ENCODE measurements at places on chromosomes 5 and 9.

GRCh38 chr5:35938568-35939227 is at the start of gene CAPSL:
CAPSL (minus strand) TSS chr5:35938622; CDS start chr5:35921120, 17,502 bp downstream.
- DNase-seq: peak; percentile 70

- no peak for DNase-seq
Observed at GRCh38 chr5:137856201-137856600, 11.5 kb upstream of the MYOT start.

DNA sequence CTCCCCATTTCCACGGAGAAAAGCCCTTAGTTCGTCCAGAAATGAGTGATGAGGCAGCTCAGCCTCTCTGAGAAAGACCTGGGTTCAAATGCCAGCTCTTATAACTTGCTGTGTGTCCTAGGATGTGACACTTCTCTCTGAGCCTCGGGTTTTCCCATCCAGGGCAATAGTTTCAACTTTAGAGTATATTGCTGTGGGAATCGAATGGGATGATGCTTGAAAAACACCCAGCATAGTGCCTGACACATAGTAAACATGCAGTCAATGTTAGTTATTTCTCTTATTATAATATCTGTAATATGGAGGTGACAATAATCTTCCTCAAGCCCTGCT is 430 bp upstream of the MAPKAP1 start:
- no peak for DNase-seq

DNA sequence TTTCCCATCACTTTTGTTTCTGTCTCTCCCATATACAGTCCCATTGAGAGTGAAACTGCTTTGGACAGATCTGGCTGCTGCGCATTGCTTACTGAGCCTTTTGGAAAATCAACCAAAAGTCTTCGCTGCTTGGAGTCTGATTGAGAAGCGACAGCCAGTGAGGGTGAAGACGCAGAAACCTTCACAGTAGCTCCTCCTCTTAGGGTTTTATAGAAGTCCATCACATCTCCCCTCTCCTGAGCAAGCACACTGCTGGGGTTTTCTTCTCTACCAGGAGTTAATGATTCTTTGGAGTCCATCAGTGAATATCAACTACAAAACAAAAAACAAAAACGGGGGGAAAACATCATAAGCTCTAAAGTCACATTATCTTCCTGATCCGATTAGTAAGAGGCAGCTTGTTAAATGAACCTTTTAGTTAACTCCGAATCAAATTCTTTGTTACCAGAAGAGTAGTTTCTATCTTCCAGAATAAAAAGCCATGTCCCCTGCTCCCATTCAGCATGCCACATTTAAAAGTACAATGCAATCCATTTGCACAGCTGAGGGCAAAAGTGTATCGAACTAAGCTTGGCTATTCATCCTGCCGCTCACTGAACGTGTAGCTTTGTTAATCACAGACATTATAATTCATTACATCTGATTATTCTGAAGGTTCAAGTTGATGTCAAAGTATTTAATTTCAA is 2.8 kb downstream of the NR3C1 start:
- peak; percentile 60 for DNase-seq

DNA sequence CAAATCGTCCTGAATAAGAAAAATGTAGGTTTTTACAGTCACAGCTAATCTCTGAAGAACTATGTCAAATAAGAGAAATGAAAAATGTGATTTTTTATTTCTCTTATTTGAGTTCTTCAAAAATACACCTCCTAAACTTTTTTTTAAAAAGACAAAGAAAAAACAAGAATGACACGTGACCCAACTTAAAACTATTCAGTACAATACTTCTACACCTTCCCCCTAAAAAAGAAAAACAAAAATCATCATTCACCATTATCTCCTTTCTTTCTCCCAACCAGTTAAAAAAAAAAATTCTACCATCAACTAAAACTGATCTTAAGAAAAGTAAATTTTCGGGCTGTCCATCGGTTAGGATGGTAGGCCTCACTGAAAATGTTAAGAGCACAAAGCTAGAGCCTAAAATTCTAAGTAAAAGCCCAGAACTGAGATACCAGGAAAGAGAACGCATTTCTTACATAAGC is 2.1 kb downstream of the RNF145 start:
- DNase-seq: no peak

GRCh38 chr9:18863791-18864190 is 169.2 kb downstream of the SAXO1 start:
- no peak for DNase-seq
